Fibroblast of lung (primary cell): ENCODE measurements at places on chromosomes 3 and 15.
A peak's percentile ranks its signal among the peaks of the same experiment; 100 is the strongest.

DNA sequence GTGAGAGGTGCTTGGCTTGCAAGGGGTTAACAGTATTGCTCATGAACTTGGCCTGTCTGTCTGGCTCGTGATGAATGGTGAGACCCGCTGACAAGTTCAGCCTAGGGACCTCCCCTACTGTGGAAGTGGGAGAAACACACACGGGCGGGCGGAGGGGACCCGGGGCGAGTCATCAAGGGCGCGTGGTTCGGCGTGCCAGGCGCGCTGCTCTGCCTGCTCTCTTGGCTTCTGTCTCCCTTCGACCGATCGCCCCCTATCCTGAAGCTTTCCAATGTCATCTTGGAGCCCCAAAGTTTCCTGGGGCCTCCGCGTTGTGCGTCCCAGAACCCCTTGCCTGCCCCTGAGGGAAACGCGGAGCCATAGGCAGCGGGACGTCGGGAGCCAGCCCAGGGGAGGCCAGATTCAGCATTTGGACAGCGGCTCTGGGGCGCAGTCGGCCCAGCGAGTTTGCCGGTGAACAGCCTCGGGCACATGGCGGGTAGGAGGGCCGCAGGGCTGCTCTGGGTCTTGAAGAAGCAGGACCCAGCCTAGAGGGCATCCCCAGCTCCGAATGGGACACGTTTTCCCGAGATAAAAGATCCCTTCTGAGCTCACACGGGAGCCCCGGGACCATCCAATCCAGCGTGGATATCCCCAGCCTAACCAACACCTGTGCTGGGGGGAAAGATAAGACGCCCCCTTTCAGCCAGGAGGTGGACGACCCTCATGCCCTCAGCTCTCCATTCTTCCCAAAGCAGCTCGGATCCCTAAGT is 27.0 kb upstream of the POLG start:
- DNase-seq: peak; percentile 64

GRCh38 chr15:36130641-36131310 is 448.6 kb upstream of the CDIN1 start:
- peak; percentile 40 for DNase-seq

- DNase-seq: no peak
These were observed 98.4 kb downstream of the SLC49A4 start for GRCh38 chr3:122893282-122893681.

DNA sequence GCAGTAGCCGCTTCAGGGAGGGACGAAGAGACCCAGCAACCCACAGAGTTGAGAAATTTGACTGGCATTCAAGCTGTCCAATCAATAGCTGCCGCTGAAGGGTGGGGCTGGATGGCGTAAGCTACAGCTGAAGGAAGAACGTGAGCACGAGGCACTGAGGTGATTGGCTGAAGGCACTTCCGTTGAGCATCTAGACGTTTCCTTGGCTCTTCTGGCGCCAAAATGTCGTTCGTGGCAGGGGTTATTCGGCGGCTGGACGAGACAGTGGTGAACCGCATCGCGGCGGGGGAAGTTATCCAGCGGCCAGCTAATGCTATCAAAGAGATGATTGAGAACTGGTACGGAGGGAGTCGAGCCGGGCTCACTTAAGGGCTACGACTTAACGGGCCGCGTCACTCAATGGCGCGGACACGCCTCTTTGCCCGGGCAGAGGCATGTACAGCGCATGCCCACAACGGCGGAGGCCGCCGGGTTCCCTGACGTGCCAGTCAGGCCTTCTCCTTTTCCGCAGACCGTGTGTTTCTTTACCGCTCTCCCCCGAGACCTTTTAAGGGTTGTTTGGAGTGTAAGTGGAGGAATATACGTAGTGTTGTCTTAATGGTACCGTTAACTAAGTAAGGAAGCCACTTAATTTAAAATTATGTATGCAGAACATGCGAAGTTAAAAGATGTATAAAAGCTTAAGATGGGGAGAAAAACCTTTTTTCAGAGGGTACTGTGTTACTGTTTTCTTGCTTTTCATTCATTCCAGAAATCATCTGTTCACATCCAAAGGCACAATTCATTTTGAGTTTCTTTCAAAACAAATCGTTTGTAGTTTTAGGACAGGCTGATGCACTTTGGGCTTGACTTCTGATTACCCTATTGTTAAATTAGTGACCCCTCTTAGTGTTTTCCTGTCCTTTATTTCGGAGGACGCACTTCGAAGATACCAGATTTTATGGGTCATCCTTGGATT is at the start of gene MLH1:
Gene MLH1, plus strand, starts transcription at position 193 of the 958 bp plus-strand sequence. Its CDS starts 30 bp downstream, at position 223.
- peak; percentile 100 for DNase-seq

- DNase-seq: no peak
These were observed 5.2 kb downstream of the CSPG5 start for GRCh38 chr3:47573190-47574172.

- DNase-seq: no peak
These were observed 9.2 kb upstream of the MST1R start for GRCh38 chr3:49912881-49913281.

DNA sequence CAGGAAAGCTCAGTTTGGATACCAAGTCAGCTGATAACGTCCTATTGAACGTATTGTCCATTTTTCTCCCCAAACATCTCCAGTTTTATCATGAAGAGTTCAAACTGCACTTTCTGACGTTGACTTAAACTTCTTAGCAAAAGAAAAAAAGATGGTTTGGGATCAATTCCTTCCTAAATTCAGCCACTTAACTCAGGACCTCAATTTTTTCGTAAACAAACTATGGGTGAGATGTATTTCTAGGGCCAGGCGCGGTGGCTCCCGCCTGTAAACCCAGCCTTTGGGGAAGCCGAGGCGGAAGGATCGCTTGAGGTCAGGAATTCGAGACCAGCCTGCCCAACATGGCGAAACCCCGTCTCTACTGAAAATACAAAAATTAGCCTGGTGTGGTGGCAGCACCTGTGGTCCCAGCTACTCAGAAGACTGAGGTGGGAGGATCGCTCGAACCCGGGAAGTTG is 464 bp upstream of the MRPS25 start:
- no peak for DNase-seq

DNA sequence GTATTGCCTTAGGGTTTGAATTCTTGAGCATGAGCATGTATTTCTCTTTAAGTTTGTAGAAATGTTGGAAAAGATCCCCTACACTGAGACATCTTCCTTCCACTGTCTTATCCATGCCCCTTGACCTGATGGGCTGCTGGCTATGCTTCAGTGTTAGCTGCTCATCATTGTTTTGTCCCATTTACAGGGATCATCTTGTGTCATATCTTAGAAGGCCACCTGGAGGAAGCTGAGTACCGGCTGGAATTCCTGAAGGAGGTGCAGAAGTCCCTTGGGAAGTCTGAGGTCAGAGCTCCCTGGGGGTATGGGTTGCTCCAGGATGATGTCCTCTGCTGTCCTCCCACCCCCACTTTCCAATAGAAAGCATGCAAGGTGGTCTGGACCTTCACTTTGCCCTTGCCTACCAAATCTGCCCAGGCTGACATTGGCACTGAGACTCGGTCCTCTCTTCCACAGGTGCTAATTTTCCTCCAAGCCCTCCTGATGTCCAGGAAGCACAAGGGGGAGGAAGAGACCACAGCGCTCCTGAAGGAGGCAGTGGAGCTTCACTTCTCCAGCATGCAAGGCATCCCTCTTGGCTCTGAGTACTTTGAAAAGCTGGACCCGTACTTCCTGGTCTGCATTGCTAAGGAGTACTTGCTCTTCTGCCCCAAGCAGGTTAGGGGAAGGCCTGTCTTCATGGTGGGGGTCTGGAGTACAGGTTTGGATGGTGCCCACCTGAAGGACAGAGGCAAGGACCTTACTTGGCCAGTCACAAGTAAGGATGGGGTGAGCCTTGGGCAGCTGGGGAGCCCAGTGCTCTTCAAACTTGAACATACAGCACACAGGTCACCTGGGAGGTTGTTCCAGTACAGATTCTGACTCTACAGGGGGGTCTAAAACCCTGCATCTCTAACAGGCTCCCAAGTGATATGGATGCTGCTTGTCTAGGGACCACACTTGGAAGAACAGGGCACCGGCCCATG is 17.7 kb downstream of the TTC21A start:
- DNase-seq: peak; percentile 36

- peak; percentile 86 for DNase-seq
These were observed 35.3 kb downstream of the ANXA2 start for GRCh38 chr15:60362321-60363086.
